ENCODE measurements at places on chromosomes 12 and 14.

DNA sequence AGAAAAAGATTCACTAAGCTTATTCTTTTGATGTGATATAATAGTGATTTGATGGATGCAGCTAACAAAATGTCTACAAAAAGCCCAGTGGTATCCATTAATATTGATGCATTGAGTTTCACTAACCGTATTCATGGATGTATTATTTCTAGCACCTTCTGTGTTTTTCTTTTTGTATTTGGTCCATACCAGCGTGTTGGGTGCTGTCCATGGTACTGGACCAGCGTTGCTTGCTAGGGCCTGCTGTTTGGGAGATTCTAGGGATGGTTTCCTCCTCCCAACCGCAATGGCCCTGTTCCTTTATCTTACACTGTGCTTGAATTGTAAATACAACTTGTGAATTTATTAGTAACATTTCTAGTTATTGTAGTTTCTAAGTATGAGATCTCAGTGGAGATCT lies 31.7 kb downstream of the ANO4 start:
- DNase-seq = no peak

DNA sequence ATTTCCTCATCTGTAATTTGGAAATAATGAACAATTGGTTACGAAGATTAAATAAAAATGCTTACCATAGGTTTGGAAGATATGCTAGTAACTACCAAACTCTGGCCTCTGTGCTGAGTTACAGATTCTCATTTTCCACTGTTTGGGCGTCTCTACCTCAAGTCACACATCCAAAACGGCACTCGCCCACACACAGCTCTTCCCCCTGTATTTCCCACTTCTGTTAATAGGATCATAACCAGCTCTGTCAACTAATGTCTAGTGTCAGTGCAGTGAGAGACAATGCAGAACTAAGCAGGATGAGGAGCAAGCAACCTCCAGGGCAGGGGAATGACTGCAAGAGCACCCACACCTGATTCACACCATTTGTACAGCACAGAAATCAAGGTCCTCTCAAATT lies 10.9 kb upstream of the SYCP3 start:
- DNase-seq = no peak

DNA sequence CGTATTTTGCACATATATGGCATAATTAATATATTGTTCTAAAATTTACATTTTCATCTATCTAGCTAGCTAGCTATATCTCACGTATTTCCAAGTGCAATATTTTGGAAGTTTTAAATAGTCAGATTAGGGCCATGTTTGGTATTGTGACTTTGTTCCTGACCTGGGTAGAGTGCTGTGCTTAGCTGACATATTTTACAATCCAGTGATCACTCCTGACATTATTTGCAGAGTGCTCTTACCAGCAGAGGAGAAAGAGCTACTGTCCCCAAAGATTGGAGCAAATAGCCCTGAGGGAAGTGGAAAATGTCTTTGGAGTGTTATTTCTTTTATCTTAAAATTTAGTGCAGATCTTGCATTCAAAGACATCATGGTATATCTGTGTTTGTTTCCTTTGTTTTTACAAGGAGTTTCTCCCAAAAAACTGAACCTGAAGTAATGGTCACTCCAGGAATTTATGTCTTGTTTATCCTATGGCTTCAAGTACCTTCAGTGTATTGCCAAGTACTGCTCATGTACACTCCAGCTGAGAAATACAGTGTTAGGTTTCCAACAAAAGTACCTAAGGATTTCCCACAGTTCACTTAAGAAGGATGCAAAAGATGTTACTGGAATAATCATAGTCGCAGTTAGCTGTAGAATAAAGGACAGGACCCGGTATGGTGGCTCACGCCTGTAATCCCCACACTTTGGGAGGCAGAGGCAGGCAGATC lies 49.4 kb upstream of the PSMA6 start:
- no peak for DNase-seq

- no peak for DNase-seq
These were observed 439 bp downstream of the GOLGA5 start for GRCh38 chr14:92794547-92794941.

- no peak for DNase-seq
These were observed 441.8 kb upstream of the TMPO start for GRCh38 chr12:98073610-98074009.

DNA sequence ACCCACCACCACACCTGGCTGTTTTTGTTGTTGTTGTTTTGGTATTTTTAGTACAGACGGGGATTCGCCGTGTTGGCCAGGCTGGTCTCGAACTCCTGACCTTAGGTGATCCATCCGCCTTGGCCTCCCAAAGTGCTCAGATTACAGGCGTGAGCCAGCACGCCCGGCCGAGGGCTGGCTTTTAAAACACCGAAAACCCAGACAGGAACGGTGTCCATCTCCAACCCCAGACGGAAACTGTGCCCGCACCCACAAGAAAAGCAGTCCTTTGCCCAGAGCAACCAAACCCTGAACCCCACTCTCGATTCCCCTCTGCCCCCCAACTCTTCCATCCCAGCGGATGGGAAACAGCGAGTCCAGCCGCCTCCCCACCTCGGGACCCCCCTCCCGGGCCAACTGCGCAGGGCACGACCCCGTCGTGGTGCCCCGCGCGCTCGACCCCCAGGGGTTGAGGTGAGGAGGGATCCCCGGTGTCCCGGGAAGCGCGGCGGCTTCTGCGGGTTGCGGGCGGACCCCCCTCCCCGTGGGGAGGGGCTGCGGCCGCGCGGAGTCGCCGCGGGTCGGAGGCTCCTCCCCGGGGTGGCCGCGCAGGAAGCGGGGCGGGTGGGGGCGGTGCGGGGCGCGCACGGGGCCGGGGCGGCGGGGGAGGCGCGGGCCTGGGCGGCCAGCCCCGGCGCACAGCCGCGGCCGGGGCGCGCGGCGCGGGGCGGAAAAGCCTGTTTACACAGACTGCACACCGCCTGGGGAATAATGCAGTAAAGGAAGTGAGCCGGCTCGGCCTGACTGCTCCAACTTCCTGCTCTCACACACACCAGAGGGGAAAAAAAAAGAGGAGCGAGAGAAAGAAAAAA lies at the start of gene ELK3:
TSS of gene ELK3 (plus strand) at position 651 of the 851 bp plus-strand sequence.
- peak; percentile 32 for DNase-seq

GRCh38 chr14:63248211-63248610 lies 44.0 kb downstream of the RHOJ start:
- DNase-seq = no peak

GRCh38 chr14:89618330-89618708 lies 201.3 kb upstream of the FOXN3 start:
- no peak for DNase-seq

DNA sequence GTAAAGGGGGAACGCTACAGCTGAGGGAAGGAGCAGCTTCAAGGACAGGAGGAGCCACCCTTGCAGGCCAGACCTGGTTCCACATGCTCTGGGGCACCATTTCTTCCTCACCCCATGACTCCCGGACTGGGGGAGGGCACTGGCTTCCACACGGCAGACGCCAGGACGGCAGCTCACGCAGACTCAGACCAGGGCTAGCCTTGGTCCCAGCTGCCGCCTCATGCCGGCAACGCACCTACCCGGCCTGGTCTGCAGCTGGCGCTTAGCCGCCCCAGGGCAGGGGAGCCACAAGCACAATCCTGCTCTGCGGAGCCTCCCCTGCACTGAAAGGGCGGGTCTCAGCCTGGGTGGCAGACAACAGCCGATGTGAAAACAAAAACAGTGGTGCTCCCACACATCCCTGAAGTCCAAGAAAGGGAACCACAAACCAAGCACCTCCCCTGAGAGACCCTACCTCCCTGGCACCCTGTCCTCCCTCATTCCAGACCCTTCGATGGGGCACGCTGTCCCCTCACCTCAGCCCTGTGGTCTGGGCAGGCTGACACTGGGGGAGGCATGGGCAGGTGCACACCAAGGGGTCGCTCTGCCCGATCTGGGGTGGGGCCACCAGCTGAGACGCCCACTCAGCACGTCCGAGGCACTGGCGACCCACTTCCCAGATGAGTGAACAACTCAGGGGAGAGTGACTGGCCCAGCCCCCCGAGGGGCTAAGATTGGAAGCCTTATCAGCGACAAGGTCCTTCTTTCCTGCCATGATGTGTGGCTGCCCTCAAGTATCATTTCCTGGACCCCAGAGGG lies 65.0 kb downstream of the CHGA start:
- DNase-seq = no peak

GRCh38 chr12:21541773-21542172 lies 15.7 kb downstream of the SPX start:
- DNase-seq = no peak

- DNase-seq = no peak
These were observed 840 bp downstream of the SIX4 start for GRCh38 chr14:60723116-60723906.

GRCh38 chr12:45726603-45727300 lies 2.8 kb upstream of the ARID2 start:
- peak; percentile 86 for DNase-seq

DNA sequence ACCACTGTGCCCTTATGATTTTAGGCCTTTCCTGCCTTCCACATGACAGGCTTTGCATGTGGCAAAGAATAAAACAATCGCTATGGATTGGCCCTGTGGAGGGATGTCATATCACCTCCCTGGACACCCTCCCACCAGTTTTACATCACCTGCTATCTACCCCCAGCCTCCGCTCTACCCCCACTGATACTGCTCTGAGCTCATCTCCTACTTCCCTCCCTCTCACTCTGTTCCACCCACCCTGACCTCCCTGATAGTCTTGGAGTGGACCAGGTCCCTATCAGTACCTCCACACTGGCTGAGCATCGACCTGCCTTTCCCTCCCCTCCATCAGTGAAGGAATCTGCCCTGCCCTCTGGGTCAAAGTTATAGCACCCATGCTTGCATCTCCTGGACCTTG lies 91.8 kb upstream of the FOXN3 start:
- DNase-seq = no peak

DNA sequence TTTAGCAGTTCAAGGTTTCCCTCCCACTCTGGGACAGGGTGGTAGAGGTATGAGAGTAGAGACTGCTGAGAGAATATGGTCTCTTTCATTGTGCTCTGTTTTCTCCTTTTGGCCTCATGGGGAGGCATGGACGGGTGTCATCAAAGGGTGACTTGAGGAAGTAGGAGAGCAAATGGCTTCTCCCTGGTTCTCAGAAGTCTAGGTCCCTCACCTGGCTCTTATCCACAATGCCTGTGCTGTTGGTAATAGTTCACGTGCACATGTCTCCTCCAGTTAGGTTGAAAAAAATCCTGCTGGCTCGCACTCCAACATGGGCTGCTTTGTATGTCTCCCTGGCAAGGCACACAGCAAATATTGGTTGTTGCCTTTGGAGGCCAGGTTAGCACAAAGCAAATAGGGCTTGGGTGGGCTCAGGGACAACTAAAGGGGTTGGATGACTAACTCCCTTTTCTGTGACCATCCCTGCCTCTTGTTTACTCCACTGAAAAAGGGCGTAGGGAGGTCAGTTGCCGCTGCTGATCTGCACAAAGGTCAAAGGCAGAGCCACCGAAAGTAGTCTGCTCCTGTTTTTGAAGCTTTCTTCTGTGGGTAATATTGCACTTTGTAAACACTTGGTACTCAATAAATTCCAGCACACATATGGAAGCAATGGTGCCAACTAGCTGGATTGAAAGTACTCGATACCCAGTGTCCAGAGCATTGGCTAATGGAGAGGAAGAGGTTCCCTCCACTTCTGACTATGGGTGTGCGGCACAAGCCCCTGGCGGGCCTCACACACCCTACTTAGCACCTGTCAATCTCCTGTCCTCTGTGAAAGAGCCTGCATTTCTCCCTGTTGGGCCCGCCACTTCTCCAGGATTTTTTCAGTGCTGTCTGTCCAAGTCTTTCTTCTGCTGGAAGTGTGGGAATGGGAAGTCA lies 121.8 kb downstream of the SLC38A6 start:
- no peak for DNase-seq

DNA sequence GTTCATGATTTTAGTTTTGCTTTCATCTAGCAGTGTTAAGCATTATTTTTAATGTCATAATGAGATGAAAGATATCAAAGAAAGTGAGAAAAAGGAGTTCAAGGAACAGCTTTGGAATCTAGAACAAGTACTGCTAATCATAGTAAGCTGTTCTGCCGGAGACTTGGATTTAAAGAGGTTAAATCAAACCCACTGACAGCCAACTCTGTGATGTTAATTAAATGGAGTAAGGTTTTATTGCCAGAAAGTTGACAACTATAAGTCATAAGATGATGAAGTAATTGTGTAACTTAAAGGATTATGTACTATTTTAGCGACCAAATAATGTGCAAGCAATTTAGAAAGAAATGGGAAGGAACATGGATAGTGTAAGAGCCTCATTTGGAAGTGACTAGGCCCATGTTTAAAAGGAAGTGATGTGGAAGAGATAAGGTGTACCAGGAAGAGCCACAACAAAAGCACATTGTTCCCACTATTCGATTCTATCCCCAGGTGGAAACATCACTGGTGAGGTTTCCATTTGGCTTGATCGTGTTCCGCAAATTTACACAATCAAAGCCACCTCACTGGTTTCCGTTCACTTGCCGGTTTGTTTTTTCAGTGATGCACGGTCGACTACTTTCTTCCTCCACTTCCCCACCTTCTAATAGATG lies 388.5 kb downstream of the PAWR start:
- DNase-seq = no peak

DNA sequence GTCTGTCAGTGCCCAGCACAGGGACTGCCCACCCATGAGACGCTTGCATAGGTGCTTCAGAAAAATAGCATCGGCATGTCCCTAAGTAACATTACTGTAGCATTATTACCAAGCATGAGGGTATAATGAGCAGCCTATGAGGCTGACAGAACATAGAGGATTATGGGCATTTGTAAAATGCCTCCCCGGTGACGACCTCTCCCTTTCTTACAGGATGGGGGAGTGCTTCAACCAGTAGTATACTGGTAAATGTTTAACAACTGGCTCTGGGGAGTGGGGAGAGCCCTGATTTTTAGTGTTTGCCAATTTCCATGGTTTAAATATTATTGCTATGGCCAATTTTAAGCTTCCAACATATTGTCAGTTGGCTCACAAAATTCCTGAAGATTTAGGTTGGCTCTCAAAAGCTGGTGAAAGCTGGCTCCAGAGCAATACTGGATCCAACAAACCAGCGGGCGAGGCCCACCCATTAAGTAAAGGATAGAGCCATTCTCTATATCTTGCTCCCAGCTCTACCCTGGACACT lies 104.5 kb downstream of the ETNK1 start:
- no peak for DNase-seq

- DNase-seq = no peak
These were observed 20.5 kb downstream of the ACTN1 start for GRCh38 chr14:68958553-68958952.

GRCh38 chr14:81172881-81173280 lies 47.9 kb downstream of the GTF2A1 start:
- no peak for DNase-seq

- DNase-seq = no peak
These were observed 18.5 kb downstream of the NCOR2 start for GRCh38 chr12:124548854-124549378.

Measured in NCI-H1930 (cell line).